Stimulated activated CD8-positive, alpha-beta memory T cell treated with anti-CD3 and anti-CD28 coated beads, Interleukin-4, amount 100 ng/mL, for 48 hours (primary cell): ENCODE measurements at places on chromosomes 7 and 10.
A peak's percentile ranks its signal among the peaks of the same experiment; 100 is the strongest.

- no peak for DNase-seq
Measured at GRCh38 chr10:6912929-6913328, 332.9 kb upstream of the PRKCQ start.

DNA sequence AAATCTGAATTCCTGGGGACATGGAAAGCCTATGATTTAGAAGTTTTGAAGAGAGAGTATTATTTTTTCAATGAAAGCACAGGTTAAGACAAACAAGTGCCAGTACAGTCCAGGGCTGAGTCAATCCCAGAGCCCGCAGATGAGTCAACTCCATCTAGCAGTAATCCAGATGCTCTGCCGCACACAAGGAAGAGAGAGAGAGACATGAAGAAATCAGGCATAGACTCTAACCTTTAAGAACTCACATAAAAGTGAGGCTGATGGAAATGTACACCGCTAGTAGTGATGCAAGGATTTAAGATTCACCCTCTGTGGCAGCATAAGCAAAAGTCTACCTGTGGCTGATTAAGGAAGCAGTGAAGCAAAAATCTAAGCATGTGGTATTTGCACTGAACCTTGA is 651.5 kb downstream of the TNS3 start:
- DNase-seq: no peak

GRCh38 chr10:132396494-132397035 is 435 bp upstream of the PWWP2B start:
- peak; percentile 60 for DNase-seq

DNA sequence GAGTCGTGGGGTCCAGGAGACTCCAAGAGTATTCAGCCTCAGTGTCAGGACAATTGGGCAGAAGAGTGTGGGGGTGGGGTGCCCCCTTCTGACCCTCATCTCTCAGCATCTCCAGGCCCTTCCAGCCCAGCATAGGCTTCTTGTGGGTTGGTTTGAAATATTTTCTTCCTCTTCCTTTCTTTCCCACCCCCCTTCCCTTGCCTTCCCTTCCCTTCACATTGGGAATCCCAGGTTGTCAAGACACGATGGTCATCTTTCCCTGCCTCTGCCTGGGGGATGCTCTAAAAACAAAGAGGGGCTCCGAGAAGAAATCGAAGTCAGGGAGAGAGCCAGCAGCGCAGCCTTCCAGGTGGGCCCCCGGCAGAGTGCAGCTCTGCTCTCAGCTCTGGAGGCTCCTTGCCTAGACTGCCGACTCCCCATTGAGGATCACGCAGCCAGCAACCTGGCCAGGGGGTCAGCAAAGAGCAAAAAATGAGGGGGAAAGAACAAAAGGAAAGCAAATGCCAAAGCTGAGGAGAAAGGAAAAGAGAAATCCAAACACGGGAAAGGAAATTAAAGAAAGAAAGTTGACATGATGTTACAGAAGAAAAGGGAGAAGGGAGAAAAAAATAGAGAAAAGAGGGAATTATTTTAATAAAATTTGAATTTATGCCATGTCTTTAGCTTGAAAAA is 1.5 kb downstream of the PAX2 start:
- no peak for DNase-seq

- DNase-seq: peak; percentile 40
Measured at GRCh38 chr7:127897704-127898454, 133.4 kb downstream of the LRRC4 start.

- no peak for DNase-seq
Measured at GRCh38 chr10:29740981-29741545, 106.3 kb upstream of the SVIL start.

DNA sequence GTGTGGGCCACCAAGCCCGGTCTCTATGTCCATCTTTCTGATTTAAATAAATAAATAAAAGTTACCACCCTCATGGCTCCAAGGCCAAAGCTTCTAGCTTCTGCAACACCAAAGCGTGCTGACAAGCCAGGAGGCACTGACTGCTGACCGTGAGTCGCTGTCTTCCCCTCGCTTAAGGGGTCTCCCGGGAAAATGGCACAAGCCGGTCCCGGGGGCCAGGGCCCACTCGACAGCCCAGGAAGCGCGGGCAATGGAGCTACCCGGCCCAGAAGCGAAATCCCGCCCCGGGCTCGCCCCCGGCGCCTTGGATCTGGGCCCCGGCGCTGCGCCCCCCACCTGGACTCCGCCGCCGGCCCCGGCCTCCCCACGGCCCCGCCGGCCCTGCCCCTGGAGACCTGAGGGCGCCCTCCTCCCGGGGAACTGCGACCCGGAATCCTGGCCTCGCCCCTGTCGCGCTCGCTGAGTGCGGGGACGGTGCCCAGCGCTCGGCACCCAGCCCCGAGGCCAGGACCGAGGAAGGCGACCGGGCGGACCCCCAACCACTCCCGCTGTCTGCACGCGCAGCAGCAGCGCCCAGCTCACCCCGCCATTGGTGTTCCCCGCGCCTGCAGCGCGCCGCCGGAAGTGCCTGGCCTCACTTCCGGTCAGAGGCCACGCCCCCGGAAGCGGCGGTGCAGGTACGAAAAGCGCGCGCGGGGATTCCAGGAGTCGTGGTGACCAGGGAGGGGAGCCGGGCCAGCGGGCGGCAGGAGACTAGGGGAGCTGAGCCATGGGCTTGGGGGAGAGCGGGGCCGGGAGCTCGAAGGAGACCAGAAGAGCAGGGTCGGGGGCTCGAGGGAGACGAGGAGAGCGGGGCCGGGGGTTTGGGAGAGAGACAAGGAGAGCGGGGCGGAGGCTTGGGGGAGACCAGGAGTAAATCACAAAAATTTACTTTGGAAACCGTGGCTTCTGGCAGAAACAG is at the start of the genes MRM2 and NUDT1:
MRM2 (minus strand) TSS at position 626 of the 961 bp plus-strand sequence; CDS start at position 590, 36 bp downstream.
NUDT1 (plus strand) TSS at position 647 of the 961 bp plus-strand sequence. CDS start 2,349 bp downstream, outside the sequence.
- peak; percentile 88 for DNase-seq

DNA sequence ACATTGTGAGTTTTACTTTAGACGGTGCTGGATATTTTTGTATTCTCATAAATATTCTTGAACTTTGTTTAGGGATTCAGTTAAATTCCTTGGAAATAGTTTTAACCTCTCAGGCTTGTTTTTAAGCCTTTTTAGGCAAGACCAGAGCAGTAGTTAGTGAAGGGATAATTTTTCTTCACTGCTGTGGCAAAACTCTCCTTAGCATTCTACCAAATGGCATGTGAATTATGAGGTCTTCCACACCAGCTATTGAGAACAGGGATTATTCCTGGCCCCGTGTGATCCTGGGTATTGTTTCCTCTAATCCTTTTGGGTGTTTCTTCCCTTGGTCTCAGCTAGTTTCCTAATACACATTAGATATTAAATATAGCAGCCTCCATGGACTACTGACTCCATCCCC is 46.2 kb downstream of the CCDC71L start:
- DNase-seq: no peak

- DNase-seq: no peak
Measured at GRCh38 chr7:30466266-30466665, 12.3 kb downstream of the NOD1 start.

- no peak for DNase-seq
Measured at GRCh38 chr10:101453791-101454718, 100.1 kb downstream of the BTRC start.

DNA sequence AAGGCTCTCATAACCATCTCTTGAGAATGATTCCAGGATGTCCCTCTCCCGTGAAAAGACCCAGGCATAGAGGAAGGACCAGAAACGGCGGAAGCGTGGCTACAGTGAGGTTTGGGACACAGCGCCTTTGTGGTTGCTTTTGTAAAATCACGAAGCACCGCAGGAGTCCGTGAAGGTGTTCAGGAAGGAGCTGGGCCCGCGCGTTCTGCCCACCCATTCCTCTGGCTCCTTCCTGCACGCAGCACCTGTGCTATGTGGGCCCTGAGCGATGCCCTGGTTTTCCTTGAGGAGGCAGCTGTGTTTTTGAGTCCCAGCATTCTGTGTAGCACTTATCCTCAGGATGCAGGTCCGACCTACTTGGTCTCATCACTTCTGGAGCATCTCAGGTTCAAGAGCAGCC is 112.8 kb downstream of the TRRAP start:
- no peak for DNase-seq

GRCh38 chr10:95503001-95503400 is 58.2 kb downstream of the SORBS1 start:
- no peak for DNase-seq

GRCh38 chr7:47326220-47326619 is 255.7 kb downstream of the TNS3 start:
- no peak for DNase-seq

- peak; percentile 48 for DNase-seq
Measured at GRCh38 chr10:69734797-69735468, 66.8 kb upstream of the COL13A1 start.

- no peak for DNase-seq
Measured at GRCh38 chr7:73831584-73831833, 713 bp downstream of the CLDN4 start.

DNA sequence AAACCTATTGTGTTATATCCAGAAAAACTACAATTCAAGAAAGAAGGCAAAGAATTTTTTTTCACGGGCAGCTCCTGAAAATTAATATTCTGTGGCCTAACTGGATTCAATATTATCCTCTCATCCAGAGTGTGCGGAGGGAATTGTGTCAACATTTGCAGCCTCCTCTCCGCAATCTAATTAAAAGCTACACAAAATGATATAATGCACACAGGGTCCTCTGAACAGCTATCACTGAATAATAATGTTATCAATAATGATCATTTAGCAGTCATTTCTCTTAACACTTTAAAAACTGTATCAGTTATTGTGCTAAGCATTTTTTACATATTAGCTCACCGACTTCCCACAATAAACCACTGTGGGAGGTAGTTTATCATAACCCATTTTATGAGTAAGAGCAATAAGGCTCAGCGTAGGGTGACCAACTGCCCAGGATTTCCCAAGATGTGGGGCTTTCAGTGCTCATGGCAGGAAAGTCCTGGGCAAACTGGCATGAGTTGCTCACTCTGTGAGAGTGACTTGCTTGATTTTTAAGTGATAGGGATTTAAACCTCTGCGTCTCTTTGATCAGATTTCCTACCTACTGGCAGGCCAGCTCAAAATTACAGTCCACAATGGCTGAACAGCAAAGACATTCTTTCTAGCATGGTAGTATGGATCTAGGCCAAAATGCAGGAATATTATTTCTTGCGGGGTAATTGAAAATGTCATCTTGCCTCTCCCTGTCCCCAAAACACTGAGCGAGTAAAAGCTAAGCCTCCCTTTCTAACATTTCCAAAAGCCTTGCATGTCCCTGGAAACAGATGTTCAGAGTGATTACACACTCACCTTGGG is 65.7 kb downstream of the AOAH start:
- DNase-seq: no peak

DNA sequence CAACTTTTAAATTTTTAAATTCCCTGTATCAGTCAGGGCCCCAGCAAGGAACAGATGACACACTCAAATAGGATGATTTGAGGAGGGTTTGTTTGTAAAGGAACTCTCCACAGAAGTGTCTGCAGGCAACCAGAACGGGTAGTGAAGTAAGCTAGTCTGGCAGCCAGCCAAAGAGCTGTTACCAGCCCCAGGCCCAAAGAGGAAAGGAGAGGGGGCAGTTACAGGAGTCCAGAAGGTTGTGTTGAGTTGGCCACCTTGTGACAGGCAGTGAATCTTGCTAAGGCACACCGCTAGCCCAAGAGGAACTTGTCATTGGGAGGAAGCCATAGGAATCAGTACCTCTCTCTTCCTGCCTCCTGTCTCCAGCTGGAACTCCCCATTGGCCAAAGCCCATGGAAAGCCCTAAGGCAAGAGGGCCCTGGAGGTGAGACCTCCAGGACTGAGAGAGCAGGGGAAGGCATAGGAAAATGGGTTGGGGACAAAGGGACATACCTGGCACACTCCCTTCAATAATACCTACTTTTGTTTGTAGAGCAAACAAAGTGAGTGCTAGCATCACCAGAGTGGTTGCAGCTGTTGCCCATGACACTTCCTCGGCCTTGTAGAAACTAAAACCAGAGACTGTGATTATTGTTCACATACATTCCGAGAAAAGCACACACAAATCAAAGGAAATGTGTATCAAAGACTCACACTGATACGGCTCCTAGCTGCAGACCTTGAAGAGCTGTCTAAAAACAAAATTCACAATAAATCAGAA is 25.4 kb upstream of the GATAD1 start:
- no peak for DNase-seq

GRCh38 chr7:29811586-29811985 is 5.3 kb downstream of the WIPF3 start:
- DNase-seq: no peak

- DNase-seq: no peak
Measured at GRCh38 chr10:114374053-114374791, 30.1 kb downstream of the AFAP1L2 start.

GRCh38 chr10:44715136-44715535 is 196.0 kb upstream of the TMEM72 start:
- DNase-seq: no peak

GRCh38 chr7:117427258-117427701 is at the start of gene ASZ1:
TSS of gene ASZ1 (minus strand) at chr7:117427493. CDS start at chr7:117427460, 33 bp downstream.
- no peak for DNase-seq

DNA sequence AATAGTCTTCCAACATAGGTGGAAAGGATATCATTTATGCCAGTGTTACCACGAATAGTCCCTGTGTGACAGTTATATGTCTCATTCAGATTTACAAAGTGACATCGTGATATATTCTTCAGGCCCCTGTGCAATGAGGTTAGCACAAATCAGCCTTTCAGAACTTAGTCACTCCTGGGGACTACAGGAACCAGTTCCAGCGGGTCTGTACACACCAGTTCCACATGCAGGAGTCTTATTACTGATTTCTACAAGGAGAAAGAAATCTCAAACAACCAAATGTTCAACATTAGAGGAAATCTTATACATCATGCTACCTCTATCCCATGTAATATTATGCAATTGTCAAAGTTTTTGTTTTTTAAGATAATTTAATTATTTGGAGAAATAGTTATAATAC is 4.4 kb upstream of the WDR91 start:
- DNase-seq: no peak

DNA sequence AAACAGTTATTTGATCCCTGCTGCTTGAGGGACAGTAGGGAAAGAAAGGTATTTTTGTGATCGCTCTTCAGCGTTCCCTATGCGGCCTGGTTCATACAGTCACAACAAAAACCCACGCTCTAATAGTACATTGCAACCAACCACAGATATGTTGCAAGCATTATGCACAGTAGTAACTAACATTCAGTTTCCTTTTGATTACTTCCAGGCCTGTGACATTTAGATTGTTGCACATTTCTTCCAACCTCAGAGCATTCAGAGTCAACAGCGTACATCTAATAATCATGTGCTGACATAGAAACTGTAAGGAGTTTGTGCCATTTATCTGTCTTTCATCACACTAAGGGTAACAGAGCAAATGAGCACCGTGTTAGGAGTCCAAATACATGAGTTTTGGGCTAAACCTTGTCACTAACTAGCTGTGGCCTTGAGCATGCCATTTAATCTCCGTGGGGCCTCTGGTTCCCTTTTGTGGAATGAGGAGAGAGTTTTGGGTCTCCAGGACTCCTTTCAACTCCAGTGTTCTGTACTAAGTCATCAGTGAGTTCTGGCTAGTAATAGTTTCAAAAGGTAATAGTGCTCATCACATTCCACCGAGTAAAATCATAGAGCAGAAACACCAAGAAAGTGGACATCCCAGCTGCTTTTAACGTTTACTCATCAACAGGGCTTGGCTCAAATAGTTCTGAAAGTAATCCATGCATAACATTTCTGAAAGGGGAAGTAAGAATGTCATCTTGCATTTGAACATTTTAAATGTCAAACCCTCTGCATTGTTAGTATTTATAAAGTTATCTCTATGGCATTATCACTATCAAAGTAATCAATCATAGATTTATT is 99.0 kb upstream of the FZD1 start:
- no peak for DNase-seq

- no peak for DNase-seq
Measured at GRCh38 chr10:73932620-73933112, 21.7 kb downstream of the PLAU start.

GRCh38 chr10:13560597-13560996 is 26.2 kb upstream of the PRPF18 start:
- DNase-seq: no peak
